ENCODE measurements at places on chromosomes 2 and 18.

DNA sequence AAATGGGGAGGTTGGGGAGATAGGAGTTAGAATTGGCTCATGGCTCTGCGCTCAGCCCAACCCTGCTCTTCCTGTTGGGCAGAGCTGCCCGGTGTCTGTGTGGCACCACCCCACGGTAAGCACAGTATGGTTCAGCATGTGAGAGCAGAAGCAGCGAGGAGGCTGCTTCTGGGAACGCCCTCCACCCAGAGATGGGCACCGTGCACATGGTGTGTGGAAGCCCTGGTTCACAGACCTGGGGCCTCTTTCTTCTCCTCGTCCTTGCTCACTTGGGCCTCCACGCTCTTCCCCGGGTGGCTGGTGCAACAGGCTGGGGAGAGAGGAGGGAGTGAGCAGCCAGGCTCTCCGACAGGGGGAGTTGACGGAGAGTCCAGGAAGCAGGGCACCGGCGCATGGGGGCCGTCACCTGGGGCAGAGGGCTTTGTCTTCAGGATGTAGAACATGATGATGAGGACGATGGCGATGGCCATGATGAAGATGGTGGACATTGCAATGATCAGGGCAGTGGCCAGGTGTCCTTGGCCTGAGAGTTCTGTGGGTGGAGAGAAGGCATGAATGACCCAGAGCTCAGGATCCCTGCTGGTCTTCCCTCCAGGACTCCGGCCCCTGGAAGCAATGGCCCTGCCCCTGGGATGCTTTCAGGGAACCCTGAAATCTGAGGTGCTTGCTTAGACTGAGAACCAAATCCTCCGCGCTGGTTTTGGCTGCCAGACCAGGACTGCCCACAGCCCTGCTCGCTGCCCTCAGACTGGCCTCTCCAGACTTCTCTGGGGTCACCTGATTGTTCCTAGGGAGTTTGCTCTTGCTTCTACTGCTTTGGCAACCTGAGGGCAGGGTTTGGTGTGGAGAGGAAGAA lies 78.3 kb downstream of the EDAR start:
- no peak for DNase-seq

DNA sequence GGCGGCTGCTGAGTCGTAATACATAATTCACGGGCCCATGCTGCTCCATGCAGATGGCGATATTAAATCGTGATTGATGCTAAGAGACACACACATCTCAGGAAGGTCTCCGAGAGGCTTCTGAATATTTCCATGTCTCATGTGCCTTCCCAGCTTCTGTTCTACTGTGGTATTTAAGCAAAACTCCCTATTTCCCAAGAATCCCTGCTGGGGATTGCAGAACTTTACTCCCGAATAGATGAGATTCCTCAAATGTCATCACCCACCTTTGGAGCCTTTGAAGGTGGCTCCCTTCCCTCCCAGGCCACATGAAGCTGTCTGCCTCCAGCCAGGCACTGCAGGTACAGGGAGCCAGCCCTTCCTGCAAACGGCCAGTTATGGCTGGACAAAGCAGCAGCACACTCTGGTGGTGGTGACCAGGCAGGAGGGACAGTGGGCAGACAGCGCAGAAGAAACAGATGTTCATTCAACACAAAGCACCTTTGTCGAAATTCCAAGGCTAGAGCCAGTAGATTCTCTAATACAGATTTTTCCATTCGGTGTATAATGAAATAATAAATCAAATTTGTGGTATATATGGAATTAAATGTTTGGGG lies 14.1 kb downstream of the NRP2 start:
- no peak for DNase-seq

DNA sequence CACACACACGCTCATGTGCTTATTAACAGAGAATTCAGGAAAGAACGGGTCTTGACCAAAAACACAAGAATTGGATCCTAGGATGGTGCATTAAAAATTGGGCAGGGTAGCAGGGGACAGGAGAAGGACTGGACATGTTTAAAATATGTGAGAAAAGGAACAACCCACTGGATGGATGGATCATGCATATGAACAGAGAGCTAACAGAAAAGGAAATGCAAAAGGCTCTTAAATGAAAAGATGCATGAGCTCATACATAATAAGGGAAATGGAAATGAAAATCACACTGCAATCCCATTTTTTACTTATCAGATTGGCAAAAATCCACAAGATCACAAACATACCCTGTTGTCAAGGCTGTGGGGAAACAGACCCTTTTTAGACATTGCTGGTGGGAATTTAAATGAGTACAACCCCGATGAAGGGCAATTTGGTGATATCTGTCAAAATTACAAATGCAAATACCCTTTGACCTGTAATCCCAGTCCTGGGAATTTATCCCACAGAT lies 440.6 kb upstream of the SLC14A2 start:
- DNase-seq = no peak

- no peak for DNase-seq
These were observed 18.0 kb downstream of the KLF11 start for GRCh38 chr2:10061221-10061925.

GRCh38 chr2:61423714-61424113 lies 47.2 kb downstream of the USP34 start:
- DNase-seq = peak; percentile 74

DNA sequence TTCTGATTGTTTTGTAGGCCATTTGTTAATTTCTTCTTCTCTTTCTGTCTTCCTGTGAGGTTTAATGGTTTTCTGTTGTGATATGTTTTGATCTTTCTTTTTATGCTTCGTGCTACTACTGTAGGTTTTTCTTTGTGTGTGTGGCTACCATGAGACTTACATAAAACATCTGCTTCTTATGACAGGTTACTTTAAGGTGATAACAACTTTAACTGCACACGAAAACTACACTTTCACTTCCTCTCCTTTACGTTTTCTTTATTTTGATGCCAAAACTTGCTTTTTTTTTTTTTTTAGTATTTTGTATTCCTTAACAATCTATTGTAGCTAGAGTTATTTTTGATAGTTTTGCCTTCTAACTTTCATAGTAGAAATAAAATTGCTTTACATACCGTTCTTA lies 691.3 kb downstream of the TSN start:
- DNase-seq = no peak

DNA sequence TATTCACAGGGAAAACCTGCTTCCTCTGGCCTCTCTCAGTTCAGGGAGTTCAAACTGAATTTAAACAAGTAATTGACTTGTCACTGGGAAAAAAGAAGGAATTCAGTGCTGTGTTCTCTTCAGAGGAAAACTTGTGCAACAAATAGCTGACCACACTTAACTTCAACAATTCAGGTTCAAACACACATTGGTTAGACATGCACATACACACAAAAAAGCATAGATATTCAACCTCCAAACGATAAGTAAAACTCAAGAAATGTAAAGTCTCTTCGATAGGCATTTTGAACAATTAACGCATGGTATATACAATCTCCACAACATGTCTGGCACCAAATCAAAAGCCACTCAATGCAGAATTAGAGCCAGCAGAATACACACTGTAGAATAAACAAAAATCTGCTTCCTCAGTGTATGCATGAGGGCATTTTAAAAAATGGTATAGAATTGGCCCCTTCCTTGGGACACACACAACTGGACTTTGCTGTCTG lies 269.0 kb downstream of the TCF4 start:
- DNase-seq = no peak

Data from LHCN-M2 (cell line).